ENCODE measurements at places on chromosomes 7 and 10.

GRCh38 chr10:19993714-19994315 is 177.6 kb downstream of the PLXDC2 start:
- no peak for DNase-seq

DNA sequence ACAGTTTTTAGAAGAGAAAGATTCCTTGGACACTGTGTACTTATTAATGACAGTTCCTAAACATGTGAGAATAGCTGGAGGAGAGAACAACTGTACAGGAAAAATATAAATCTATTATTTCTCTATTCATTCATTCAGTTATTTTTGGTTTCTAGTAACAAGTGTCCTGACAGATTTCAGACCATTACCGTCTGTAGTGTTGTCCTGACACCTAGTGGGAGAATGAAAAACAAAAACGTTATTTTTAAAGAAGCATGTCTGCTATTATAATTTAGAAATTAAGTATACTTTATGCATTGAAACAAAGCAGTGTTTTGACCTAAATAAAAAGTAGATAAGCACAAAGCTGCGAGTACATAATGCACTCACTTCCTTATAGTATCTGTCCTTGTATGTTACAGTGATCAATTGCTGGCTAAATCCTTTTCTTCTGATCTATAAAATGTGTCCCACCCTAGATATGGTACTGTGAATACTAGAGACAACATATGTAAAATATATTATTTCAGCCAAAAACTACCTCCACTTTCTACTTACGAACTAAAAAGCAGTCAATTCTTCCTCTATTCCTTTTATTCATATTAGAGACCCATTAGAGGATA is 575.6 kb downstream of the ARL4A start:
- peak; percentile 4 for DNase-seq

- DNase-seq, result no peak
Observed at GRCh38 chr10:65864036-65864435, 1061.8 kb upstream of the LRRTM3 start.

GRCh38 chr7:79523436-79523835 is 70.0 kb upstream of the MAGI2 start:
- no peak for DNase-seq

GRCh38 chr7:121447243-121447910 is 51.3 kb upstream of the FAM3C start:
- DNase-seq, result no peak

- no peak for DNase-seq
Observed at GRCh38 chr10:5480162-5480941, 19.0 kb downstream of the CALML5 start.

- DNase-seq, result no peak
Observed at GRCh38 chr7:33251301-33251700, 121.9 kb downstream of the BBS9 start.

- DNase-seq, result no peak
Observed at GRCh38 chr7:37756797-37757551, 73.4 kb downstream of the GPR141 start.

- DNase-seq, result no peak
Observed at GRCh38 chr7:137619181-137619580, 227.6 kb downstream of the DGKI start.

- no peak for DNase-seq
Observed at GRCh38 chr10:132408367-132408781, 11.4 kb downstream of the PWWP2B start.

- DNase-seq, result no peak
Observed at GRCh38 chr10:119755446-119755845, 29.6 kb downstream of the INPP5F start.

GRCh38 chr7:96410126-96410839 is 88.4 kb upstream of the SLC25A13 start:
- DNase-seq, result no peak

GRCh38 chr10:110649347-110650264 is 5.5 kb downstream of the RBM20 start:
- no peak for DNase-seq

GRCh38 chr7:84985073-84985784 is 201.6 kb downstream of the SEMA3D start:
- no peak for DNase-seq

- no peak for DNase-seq
Observed at GRCh38 chr7:98559958-98560357, 57.1 kb upstream of the NPTX2 start.

GRCh38 chr7:107016312-107016711 is 28.2 kb upstream of the PRKAR2B start:
- DNase-seq, result no peak

DNA sequence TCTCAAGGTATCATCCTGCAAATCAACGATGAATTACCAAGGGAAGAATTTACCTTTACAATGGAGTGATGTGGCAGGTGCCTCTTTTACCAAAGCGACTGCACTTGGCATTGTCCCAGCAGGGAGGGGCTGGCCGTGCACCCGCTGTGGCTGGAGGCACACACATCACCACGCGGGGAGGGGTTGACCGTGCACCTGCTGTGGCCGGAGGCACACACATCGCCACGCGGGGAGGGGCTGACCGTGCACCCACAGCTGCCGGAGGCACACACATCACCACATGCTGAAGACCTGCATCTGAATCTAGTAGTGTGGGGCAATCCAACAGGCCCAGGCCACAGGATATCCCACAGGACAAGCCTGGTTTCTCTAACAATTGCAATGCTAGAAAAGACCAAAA is 493.5 kb downstream of the DNAJB6 start:
- no peak for DNase-seq

DNA sequence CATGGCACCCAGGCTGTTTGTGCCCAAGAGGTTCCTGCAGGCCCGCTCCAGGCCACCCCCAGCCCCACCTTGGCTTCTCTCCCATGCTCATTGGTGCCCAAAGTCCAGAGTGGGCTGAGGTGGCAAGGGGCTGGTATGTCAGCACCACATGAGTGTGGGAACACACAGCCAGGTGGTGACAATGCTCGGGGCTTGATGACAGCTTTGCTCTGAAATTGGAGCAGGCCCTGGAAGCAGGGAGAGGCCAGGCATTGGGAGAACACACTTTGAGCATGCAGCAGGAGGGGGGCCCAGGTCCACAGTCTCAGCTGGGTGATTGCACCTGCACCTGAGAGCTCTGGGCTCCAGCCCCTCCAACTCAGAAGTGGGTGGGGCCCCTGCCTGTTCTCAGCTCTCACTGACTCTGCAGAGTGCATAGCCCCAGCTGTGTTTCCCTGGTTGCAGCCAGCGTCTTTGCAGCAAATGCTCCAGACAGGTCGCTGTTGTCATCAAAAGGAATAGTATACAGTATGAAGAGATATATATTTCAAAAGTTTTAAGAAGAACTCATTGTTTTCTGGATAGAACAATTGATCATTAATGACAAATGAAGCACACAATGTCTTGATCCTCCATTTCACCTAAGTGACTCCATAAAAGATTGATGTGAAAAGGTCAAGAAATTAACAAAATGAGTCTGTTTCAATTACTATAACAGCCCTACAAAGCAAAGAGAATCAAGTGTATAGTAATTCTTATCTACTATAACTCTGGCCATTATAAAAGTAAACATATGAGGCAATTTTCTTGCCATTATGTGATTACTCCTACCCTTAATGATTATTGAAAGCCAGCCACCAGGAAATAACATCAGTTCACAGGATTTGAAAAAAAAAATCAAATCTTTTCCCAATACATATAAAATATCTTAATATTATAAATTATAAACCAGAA is 848.1 kb downstream of the PCDH15 start:
- DNase-seq, result no peak

DNA sequence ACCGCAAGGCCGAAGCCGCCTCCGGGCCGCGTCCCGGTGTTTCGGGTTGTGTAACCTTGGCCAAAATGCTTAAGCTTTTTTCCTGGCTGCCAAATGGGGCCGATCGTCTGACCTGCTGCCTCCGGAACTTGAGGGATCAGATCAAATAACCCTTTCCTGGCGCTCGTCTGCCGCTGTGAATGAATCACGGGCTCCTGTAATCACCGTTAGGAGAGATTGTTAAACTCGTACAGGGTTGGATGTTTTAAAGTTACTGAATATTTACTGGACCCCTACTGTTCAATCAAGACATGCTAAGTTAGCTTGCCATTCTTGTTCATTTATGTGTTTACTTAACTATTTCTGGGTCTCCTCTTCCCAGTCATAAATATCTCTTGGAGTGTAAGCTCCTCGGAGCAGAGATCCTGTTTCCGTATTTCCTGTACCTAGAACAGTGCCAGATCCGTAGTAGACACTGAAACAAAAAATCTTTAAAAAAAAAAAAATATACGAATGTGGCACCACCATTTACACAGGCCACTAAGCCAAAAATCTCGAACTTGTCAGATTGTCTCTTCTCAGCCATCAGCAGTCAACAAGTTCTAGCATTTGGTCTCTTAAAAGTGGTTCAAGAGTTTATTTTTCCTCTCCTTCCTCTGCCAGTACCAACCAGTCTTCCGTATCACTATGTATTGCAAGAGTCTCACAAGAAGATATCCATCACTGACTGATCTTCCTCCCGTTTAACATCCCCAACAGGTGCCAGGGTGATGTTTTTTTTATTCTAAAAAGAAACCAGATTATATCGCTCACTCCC is 650 bp upstream of the TM9SF3 start:
- DNase-seq, result no peak

GRCh38 chr7:139264220-139264619 is 33.2 kb downstream of the UBN2 start:
- DNase-seq, result no peak

DNA sequence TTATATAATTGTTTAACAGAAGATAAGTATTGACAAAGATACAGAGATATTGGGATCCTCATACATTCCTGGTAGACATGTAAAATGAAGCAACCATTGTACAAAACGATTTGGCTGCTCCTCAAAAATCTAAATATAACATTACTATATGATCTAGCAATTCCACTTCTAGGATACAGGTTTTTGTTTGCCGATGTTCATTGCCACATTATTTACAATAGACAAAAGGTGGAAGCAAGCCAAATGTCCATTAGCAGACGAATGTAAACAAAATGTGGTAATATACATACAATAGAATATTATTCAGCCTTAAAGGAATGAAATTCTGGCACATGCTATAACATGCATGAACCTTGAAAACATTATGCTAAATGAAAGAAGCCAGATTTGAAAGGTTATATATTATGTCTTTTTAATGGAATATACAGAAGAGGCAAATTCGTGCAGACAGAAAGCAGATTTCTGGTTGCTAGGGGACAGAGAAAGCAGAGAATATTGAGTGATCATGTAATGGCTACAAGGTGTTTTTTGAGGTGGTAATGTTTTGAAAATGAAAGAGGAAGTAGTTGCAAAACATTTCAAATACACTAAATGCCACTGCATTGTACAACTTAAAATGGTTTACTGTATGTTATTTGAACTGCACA is 44.9 kb downstream of the POLR1F start:
- peak; percentile 51 for DNase-seq

- DNase-seq, result peak; percentile 6
Observed at GRCh38 chr10:35884657-35885071, 242.6 kb upstream of the FZD8 start.

DNA sequence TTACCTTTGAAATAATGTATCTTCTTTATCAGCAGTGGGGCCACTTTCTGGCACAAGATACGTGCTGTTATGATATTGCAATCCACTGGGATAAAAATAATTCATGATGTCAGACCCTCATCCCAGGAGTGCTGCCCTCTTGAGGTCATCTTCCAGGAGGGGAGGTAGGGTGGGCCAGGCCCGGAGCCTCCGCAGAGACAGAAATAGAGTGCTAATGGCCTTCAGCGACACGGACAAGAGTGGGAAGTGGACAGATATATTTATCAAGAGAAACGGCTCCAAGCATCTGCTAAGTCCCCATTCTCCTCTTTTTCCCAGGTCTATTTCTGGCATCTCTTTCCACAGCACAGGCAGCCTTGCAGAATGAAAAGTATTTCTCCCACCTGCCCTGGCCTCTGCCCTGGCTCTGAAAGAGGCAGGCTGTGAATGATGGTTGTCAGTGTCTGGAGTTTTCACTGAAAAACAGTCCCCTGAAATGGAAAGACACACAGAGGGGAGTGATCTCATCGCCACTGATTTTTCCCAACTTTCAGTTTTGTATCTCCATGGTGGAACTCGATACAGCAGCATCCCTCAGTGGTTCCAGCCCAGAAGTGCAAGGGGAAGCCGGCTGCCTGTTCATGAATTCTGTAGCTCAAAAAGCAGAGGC is 251.7 kb upstream of the MYO3A start:
- no peak for DNase-seq

DNA sequence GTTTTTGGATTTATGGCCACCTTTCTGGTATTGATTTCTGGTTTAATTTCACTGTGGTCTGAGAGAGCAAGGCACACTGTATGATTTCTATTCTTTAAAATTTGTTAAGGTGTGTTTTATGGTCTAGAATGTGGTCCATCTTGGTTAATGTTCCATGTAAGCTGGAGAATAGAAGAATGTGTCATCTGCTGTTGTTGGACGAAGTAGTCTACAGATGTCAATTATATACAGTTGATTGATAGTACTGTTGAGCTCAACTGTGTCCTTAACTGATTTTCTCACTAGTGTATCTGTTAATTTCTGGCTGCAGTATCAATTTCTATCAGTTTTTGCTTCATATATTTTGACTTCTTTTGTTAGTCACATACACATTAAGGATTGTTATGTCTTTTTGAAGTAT is 127.1 kb downstream of the MLLT10 start:
- DNase-seq, result no peak

DNA sequence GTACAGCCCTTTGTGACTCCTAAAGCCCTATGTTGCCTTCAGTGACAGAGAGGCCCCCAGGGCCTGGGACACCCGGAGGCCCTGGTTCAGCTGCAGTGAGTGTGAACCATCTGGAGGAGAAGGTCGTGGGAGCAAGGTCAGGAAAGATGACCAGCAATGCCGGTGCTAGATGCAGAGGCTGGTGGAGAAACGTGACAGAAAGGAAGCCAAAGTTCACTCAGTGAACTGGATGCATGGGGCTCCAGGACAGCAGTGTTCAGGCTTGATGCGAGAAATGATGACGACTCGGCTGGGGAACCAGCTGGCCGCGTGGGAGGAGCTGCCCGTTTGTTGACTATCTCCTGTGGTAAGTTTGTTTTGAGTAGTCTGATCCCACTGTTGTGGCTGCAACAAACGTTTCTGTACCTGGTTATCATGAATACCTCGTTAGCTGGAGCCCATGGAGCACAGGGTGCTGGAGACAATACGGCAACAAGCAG is 54.1 kb upstream of the MKRN1 start:
- no peak for DNase-seq

DNA sequence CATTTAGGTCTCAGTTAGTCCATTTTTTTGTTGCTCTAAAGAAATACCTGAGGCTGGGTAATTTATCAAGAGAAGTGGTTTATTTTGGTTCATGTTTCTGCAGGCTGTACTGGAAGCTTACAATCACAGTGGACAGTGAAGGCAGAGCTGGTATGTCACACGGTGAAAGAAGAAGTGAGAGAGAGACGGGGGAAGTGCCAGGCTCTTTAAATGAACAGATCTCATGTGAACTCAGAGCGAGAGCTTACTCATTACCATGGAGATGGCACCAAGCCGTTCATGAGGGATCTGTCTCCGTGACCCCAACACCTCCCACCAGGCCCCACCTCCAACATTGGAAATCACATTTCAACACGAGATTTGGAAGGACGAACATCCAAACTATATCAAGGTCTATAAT is 18.9 kb upstream of the PNLIPRP3 start:
- no peak for DNase-seq

DNA sequence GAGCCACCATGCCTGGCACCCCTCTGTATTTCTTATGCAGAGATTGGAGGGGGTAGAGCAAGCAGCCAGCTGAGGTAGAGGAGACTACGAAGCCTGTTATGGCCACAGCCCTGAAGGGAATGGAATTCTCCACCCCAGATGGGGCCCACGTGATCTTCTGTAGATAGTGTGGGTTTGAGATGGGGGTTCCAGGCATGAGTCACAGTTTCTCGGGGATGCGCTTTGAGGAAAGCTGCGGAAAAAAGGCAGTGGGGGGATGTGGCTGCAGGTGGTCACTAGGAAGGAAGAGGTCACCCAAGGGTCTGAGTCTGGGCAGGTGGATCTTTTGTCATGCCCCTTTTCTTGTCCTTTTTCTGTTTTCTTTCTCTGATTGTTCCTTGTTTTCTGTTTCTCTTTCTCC is 11.5 kb downstream of the FAM131B start:
- no peak for DNase-seq
